ENCODE measurements at places on chromosomes 12 and 14. TPM values are rescaled to one million over a fixed set of nuclear protein-coding genes. Genes with fewer than 3 reads are reported as not detected.

Gene SERPINA5
- total RNA-seq: not detected

Gene ASCL1
- total RNA-seq: not detected

Gene SLC4A8
- total RNA-seq: 6.3 TPM

Gene SIRT4
- total RNA-seq: 2.4 TPM

Gene MYF5
- total RNA-seq: not detected

Gene GALNT6
- 23.5 TPM for total RNA-seq

Gene PLEKHG7
- total RNA-seq: not detected

Gene FOXN3
- 133 TPM for total RNA-seq

Gene POU6F1
- 3.6 TPM for total RNA-seq

Gene TRPV4
- total RNA-seq: not detected

Gene OTOGL
- not detected for total RNA-seq

Gene CMKLR1
- 0.26 TPM for total RNA-seq

Gene FGD4
- total RNA-seq: 0.31 TPM

Gene RTN1
- not detected for total RNA-seq

- DNase-seq: no peak
Observed at GRCh38 chr12:1056390-1056789, 65.4 kb downstream of the ERC1 start.

- DNase-seq: no peak
Observed at GRCh38 chr14:48580692-48581091, 905.3 kb upstream of the MDGA2 start.

DNA sequence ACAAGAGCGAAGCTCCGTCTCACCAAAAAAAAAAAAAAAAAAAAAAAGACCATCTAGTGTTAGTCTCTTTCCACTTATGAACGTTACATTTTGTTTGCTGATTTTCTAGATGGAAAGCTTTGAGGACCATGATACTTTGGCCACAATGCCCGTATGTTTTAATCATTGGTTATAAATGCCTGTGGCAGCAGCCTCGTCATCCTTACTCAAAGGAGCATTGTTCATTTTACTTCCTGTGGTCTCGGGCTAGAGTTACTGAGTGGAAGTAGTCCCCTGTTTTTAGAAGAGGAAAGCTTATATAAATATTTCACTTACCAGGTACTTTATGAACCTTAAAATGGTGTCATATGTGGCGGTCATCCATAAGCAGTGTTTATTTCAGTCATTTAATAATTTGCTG is 359.9 kb downstream of the AEBP2 start:
- DNase-seq: no peak

GRCh38 chr12:46382964-46383653 is 10.5 kb upstream of the SLC38A2 start:
- peak; percentile 96 for DNase-seq

DNA sequence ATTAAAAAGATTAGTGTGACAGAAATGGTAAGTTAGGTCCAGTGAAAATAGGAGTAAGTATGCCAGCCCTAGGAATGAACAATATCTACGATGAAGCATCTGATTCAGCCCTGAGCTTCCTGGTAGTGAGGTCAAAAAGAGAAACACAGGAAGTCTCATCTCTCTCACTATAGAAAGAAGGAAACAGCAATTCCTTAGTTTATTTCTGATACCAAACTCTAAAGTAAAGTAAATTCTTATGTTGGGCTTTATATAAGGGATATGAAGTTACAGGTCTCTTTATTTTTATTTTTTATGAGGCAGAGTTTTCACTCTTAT is 76.7 kb upstream of the RFLNA start:
- DNase-seq: no peak

- DNase-seq: no peak
Observed at GRCh38 chr12:105724641-105725040, 394.1 kb downstream of the C12orf75 start.

DNA sequence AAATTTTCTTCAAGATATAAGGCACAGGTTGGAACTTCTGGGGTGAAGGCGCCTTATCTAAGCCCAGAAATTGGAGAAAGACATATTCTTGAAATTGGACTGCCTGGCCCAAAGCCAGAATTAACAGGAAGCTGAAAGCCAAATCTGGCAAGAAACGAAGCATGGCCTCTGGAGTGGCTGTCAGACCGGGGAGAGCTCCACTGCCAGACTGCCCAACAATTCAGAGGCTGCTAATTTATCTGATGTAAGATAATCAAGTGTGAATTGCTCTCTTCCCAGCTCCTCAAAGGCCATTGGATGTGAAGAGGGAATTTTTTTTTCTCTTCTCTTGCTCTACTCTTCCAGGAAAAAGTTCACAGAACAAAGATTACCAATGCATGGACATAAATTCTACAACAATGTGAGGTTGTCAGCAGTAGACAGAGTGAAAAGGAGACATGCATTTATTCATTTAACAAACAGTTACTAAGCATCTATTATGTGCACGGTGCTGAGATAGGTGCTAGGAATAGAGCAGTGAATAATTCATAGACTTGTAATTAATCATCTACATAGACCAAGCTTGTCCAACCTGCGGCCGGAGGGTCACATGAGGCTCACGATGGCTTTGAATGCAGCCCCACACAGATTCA is at the start of gene GDF3:
TSS of gene GDF3 (minus strand) at position 210 of the 632 bp plus-strand sequence. CDS start at position 163, 47 bp downstream.
- DNase-seq: no peak

DNA sequence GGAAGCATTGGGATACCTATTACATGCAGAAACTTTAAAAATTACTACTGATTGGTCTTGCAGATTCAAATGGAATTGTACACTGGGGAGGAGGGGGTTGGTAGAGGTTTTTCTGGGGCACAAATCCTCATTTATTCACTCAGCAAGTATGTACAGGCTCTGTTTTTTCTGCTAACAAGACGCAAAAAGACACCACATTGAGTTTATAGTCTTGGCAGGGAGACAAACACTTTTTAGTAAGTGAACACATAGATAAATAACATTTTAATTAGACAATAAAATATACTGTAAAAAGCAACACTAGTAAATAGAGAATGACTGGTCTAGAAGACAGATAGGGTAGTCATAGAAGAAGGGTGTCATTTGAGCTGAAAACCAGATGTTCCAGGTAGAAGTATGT is 23.8 kb downstream of the GLIPR1L2 start:
- DNase-seq: no peak

GRCh38 chr12:82745807-82746206 is 59.1 kb downstream of the TMTC2 start:
- DNase-seq: no peak

GRCh38 chr14:85438001-85438400 is 91.9 kb upstream of the FLRT2 start:
- no peak for DNase-seq

DNA sequence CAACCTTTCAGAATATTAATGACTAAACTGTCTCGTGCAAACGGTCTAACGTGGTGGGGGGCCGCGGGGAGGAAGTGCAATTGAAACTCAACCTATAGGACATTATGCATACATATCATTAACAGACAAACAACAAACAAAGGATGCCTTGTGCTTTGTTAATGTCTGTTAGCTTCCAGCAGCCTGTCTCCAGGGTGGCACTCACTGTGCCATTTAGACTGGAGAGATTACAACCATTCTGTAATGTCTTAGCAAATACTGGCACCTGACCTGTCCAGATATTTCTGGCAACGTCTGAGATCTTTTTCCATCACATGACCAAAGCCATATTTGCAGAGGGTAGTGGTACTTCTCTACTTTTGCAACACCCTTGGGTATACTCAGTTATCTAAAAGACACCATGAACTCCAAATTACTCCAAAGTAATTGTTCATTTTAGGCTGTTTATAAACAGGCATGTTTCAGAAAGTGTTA is 11.6 kb downstream of the BHLHE41 start:
- DNase-seq: no peak

DNA sequence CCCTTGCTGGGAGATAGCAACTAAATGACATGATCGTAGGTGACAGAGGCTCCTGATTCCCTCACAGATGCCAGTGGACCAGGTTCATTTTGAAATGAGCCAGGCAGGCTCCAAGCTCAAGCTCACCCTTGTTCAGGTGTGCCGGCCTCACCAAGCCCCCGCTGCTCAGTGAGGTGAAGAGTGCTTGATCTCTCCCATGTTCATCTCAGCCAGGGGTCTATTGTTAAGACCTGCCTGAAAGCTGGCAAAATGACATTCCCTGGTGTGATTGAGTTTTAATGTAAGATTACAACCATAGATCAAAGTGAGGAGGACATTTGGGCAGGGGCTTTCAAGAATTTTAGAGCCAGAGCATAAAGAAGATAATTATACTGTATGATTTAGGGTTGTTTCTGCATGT is 497.9 kb downstream of the EGLN3 start:
- no peak for DNase-seq

DNA sequence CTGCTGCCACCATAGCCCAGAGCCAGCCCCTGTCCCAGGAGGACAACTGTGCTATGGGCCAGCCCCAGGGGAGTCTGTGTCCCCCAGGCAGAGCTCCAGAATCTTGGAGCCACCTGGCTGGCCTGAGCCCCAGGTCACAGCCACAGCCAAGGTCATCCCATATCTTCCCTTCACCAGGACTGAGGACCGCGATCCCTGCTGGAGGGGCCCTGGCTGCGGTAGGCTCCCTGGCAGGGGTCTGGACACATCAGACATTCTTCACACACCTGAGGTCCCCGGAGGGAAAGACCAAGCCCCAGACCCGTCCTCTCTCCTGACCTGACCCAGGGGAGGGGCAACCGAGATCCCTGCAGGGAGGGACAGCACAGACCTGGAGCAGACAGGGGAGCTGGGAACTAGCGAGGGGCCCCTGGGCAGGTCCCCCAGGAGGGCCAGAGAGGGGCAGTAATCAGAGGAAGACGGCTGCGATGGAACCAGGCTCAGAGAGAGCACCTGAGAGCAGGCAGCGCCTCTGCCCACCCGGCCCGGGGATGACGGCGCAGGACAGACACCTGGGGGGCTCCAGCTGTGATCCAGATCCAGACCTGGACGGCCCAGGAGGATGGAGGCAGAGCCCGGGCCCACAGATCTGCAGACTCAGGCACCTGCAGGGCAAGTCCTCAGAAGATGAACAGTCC is 103.2 kb upstream of the EIF5 start:
- DNase-seq: no peak

- no peak for DNase-seq
Observed at GRCh38 chr12:51866762-51867161, 18.2 kb upstream of the FIGNL2 start.

- DNase-seq: no peak
Observed at GRCh38 chr14:52961060-52961639, 10.3 kb upstream of the FERMT2 start.

DNA sequence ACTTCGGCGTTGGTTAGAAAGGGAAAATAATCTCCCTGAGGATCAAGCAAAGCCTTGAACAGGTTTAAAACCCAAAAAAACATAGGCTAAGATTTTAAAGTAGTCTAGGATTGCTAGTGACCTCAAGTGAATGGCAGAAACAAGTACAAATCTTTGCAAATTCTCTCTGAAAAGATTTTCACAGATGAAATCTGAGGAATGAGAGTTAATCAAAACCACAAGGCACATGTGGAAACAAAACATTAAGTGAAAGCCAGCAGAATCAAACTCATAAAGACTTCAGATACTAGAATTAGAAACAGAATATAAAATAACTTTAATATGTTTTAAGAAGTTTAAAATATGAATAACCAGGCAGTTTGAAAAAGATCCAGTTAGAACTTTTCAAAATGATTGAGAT is 52.2 kb upstream of the CFL2 start:
- no peak for DNase-seq

DNA sequence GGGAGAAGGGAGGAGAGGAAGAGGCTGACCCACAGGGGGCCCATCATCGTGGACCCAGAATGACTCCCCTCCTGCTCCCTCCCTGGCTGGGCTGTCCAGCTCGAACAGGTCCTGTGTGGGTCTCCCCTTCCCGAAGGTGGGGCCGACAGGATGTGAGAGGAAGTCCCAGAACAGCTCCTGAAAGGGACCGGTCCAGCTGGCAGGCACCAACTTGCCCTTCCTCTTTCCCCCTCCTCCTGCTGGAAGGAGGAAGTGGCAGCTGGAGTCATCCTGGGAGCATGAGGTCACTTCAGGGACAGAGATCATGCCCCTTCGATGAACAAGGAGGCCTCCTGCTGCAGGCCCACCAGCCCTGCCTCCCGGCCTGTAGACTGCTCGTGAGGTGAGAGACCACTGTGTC is 35.0 kb upstream of the BEGAIN start:
- peak; percentile 39 for DNase-seq
